ENCODE measurements at places on chromosomes 4 and X. TPM values are rescaled to one million over a fixed set of nuclear protein-coding genes. Genes with fewer than 3 reads are reported as not detected.

PABPC5 gene
- not detected for total RNA-seq

DNA sequence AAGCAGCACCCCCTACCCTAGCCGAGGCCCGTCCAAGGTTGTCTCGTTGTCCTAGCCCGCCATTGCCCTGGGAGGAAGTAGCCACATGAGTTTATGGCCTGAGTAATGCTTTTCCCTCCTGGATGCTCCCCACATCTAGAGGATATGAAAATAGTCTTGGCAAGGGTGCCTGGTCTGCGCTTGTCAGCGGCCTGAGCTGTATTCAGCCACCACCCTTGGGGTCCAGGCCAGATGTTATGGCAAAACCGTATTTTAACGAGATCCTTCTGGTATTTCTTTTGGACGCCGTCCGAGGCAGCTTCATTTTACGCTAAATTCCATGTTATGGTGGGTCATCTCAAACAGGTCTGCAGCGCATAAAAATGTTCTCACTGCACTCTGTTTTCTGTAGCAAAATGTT is 89.3 kb downstream of the GPR143 start:
- DNase-seq = no peak

- DNase-seq = peak; percentile 72
Observed at GRCh38 chr4:54318904-54319303, 89.8 kb downstream of the PDGFRA start.

DNA sequence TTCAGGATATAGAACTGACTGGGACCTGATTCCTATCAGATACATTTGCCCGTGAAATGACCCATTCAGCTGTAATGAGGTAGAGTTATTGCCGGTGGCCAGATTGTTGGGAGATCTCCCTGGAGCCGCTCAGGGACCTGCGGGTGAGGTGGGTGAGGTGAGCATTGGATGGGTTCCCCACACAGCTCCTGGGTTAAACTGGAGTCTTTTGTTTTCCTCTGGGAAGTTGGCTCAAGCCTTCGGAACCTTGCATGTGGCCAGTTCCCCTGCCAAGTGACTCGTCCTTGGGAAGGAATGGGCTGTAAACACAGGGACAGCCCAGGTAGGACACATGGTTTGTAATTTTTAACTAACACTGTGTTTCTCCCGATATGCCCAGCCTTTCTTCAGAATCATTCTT is 31.6 kb upstream of the KIT start:
- no peak for DNase-seq

DNA sequence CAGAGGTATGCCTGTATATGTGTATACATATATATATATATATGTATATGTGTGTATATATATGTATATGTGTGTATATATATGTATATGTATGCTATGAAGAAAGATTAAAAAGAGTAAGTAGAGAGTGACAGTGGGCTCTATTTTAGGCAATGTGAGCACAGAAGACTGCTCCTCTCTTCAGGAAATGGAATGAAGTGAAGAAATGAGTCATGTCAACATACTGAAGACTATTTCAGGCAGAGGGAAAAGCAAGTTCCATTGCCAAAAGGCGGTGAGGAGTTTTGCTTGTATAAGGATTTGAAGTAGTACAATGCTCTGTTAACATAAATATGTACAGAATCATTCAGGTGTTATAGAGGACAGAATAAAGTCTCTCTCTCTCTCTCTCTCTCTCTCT is 773.2 kb upstream of the FTHL17 start:
- DNase-seq = no peak

- DNase-seq = no peak
Observed at GRCh38 chrX:6904156-6904555, 243.4 kb upstream of the STS start.

- DNase-seq = no peak
Observed at GRCh38 chr4:187479511-187479910, 516.1 kb upstream of the ZFP42 start.

- no peak for DNase-seq
Observed at GRCh38 chr4:164441109-164441508, 312.8 kb upstream of the SMIM31 start.

Data from activated CD4-positive, alpha-beta T cell treated with anti-CD3 and anti-CD28 coated beads, Interleukin-2, amount 10 ng/mL, durations not matched to agents 24 days and 14 days (primary cell).